ENCODE measurements at places on chromosomes 6 and 20.

DNA sequence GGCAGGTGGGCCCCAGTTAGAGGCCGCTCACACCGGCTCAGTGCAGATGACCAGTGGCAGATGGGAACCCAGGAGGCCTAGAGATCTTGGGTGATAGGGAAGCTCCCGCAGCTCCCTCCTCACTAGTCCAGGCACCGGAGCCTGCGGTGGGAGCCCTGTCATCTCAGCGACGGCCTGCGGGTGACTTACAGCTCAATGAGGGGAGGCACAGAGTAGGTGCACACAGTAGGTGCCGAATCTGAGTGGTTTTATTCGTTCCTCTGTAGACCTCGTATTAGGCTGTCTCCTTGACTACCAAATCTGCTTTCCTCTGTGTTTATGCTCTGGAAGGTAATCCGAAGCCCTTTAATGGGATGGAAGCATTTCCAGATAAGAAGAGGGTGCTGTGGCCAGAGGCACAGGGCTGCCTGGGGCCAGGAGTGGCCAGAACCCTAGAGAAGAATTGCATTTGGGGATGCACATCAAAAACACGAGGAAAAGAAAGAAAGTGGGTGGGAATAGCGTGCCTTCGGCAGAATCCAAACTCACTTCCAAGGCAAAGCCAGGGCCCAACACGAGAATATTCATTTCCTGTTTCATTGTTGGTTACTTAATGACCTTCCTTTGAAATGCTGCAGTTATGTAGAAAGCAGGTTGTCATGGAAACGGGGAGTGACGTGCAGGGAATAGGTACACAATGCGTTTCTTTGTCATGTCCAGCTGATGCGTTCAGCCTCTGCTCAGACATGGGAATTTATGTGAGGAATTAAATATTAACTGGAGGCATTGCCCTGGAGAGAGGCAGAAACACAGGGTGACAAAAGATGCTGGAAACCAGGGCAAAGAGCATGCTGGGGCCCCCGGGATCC lies 24.7 kb downstream of the MYT1 start:
- DNase-seq, result no peak

GRCh38 chr6:38567436-38567835 lies 72.3 kb downstream of the BTBD9 start:
- DNase-seq, result no peak

DNA sequence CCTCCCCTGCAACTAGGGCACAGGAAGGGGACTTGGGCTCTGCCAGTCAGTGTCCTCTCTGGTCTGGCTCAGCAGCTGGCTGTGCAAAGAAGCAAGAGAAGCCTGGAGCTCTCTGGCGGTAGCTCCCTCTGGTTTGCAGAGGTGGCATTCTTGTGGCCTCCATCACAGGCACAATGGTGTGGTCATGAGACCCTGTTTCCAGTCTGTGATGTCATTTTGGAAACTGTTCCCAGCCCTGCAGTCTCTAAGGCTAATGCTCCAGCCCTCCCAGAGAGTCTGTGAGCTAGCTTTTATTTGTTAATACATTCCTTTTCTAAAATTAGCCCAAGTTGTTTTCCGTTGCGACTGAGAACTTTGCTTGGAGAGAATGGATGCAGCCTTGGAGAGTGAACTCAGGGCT lies 69.5 kb upstream of the FOXQ1 start:
- DNase-seq, result no peak

GRCh38 chr20:43544501-43544900 lies 14.3 kb upstream of the SGK2 start:
- no peak for DNase-seq

DNA sequence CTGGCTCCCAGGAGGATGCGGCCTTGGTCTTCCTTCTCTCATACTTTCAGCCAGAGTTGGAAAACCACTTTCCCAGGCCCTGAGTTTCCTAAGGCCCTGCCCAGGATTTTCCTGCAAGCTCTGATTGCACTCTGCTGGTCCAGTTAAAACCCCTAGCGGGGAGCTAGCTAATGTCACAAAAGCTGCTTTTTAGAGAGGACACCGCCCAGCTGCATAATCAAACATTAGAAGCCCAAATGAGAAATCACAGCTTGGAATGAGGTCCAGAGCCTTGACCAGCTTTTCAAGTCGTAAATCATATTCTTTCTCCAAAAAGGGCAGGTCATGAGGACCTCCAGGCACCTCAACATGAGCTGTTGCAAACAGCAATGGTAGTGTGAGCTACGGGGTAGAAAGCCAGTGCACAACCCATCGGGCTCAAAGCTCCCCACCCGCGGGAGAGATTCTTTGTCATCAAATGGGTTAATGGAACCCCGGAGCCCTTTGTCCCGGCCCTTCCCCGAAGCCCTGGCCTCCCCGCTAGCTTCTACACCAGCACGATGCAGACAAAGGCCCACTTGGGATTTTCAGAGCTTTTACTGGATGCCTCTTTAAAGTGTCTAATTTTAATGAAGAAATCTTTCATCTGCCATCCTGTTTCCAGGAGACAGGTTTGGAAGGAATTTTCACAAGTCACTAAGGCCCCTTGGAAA lies 134.0 kb downstream of the SCML4 start:
- DNase-seq, result no peak

- no peak for DNase-seq
Measured at GRCh38 chr6:4665489-4666417, 110.5 kb upstream of the CDYL start.

DNA sequence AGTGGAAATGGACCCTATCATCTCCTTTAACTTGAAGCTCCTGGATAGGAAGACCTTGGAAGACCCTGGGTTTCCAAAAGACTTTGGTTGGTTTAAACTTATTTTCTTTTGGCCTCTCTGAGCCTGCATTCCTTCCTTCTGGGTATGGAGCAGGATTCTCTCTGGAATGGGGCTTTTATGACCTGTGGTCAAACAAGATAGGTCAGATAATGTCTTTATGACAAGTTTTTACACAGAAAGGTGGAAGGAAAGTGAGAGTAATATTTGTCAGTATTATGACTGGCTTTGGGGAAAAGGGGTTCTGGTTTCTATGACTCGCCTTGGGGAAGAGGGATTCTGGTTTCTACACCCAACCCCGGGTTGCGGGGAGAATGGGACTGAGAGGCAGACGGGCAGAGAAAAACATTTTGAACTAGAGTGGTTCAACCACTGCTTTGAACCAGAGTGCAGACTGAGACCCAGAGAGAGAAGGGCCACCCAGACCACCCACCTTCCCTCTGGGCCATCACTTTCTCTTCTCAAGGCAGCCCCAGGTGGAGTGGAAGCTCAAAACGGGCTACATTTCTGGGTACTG lies 37.6 kb upstream of the KCNK5 start:
- no peak for DNase-seq

- no peak for DNase-seq
Measured at GRCh38 chr6:153135681-153136080, 4.6 kb upstream of the RGS17 start.

- no peak for DNase-seq
Measured at GRCh38 chr6:153831350-153832078, 207.5 kb upstream of the OPRM1 start.

DNA sequence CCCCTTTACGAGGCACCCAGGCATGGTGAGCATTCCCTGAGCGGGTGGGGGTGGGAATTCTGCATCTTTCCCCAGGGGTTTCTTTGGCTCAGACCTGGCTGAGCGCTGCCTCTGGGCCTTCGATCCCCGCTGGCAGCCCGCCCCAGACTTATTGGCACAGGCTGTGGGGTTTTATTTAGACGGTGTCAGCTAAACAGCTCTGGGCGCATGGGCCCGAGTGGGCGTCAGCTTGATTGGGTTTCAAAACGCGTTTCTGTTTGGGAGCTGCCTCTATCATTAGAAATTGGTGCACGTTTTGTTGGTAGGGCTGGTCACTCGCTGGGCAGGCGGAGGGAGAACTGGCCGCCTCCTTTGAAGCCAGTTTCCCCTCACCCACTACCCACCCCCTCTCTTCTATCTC lies 21.0 kb downstream of the PMEPA1 start:
- DNase-seq, result no peak

DNA sequence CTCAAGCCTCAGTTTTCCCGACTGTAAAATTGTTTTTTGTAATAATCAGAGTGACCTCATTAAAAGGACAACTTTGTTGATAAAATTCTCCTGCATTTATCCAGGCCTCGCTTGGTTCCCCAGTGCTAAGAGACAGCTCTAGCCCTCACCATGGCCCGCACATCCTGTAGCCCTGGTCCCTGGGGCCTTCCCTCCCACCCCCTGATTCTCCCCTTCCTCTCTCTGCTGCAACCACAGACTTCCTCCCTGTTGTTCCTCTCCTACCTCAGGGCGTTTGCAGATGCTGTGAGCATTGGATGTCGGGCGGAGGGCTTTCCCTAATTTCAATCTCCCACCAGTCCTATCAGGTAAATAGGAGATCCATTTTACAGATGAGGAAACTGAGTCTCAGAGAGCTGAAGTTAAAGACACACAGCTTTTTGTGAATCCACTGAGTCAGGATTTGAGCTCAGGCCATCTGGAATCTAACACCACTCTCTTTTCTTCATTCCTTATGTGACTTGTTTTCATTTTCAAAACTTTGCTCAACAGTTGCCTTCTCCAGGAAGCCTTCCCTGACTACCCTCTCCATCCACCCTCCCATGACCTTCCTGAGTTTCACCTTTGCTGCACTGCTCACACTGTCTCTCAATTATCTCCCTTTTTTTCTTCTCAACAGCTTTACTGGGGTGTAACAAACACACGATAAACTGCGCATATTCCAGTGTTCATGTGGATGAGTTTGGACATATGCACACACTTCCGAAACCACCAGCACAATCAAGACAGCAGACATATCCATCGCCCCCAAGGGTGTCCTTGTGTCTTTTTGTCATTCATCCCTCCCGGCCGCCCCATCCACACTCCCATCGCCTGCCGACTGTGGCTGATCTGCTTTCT lies 107.1 kb downstream of the CEBPB start:
- no peak for DNase-seq

DNA sequence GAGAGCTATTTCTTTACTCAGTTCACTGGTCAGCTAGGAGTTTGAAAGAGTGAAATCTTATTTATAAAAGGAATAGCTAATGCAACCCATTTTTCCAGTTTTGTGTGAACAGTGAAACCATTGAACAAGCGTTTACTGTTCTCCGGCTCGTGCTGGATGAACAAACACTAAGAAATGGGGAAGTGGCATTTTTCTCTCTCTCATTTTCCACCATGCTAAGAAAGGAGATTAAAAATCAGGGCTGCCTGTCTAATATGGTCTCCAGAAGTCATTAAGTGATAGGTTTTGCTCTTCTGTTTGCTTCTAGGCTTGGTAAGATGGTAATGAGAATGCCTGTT lies 774 bp upstream of the SFT2D1 start:
- DNase-seq, result no peak

DNA sequence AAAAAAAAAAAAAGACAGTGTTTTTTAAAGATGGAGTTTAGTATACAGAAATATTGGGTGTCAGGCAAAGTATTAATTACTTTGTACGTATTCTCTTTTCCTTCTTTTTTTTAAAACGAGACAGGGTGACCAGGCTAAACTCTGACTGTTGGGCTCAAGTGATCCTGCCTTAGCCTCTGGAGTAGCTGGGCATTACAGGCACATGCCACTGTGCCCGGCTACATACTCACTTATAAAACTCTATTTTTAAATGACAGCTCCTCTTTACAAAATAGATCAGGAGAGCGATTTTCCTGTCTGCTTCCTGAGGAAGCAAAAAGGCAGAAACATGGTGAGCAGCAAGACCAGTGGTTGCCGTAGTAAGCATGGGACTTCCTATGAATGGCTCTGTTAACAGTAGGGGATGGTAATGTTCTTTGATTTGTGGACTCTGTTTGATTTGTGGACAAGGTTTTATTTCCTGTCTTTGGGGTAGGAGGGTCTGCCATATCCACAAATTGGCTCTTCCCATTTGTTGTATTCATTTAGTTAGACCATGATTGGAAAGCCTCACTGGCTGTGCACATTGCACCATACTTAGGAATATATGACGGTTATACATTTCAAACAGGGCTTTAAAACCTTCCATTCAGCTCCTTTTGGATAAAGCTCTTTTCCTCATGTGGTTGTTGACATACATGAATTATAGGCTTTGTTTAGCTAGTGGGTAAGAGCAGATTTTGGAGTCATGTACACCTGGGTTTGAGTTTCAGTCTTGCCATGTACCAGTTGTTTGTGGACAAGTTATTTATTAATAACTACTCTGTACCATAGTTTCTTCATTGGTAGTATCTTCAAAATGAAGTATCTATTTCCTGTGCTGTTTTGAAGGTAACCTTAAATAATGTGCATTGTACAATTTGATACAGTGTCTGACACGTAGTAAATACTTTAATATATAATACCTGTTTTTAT lies 45.1 kb downstream of the PTPRA start:
- no peak for DNase-seq

- DNase-seq, result no peak
Measured at GRCh38 chr6:101747160-101747559, 353.7 kb downstream of the GRIK2 start.

GRCh38 chr20:45912344-45912682 lies 358 bp upstream of the PLTP start:
- DNase-seq, result no peak

- no peak for DNase-seq
Measured at GRCh38 chr6:125307964-125308615, 6.3 kb upstream of the HDDC2 start.

- no peak for DNase-seq
Measured at GRCh38 chr20:48550814-48551213, 277.0 kb downstream of the PREX1 start.

DNA sequence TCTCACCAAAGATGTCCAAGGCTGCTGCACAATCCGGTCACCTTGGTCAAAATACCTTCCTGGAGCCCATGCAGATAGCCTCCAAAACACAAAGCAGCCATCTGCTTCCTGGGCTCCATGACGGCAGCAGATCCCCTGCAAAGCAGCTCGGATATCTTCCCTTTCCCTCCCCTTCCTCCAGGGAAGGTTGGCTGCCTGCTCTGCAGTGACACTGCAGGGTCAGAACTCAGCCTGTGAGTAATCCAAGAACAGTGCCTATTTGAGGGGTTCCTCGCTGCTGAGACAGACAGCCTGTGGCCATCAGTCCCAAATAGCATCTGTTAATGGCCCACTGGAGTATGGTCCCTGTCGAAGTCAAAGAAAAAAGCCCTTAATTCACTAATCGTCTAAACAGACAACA lies 270.8 kb downstream of the PREX1 start:
- no peak for DNase-seq

DNA sequence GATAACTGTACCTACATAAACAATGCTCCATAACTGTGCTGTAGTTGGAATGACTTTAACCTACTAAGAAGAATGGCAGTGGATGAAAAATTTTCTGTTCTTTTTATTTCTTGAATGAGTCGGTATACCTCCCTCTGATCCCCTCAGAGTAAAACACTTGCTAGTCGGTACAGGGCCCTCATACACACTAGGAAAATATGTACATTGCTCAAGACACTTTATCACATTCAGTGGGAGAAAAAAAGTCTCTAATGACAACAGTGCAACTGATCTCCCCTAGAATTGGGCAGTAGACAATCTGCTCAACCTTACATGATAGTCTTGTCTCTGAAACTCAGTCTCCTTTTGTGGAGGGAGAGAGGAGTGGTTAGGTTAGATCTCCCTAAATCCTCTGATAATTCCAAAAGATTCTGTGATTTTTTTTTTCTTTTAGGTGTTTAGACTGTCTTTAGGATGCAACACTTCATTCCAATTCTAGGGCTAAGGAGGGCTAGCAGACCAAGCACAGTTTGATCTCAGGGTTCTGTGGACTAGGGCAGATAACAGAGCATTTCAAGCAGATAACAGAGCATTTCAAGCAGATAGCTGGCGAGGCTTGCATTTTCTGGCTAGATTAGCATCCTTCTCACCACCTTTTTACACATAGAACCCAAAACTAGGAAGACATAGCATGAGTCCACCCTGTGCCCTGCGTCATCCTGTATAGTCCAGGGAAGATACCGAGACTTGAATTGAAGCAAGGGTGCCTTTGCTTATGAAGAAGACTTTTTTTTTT lies 100.3 kb upstream of the TNFAIP3 start:
- DNase-seq, result no peak
